ENCODE measurements at places on chromosomes 7 and 10.

GRCh38 chr10:55858730-55859129 is 502.3 kb downstream of the ZWINT start:
- DNase-seq: no peak

DNA sequence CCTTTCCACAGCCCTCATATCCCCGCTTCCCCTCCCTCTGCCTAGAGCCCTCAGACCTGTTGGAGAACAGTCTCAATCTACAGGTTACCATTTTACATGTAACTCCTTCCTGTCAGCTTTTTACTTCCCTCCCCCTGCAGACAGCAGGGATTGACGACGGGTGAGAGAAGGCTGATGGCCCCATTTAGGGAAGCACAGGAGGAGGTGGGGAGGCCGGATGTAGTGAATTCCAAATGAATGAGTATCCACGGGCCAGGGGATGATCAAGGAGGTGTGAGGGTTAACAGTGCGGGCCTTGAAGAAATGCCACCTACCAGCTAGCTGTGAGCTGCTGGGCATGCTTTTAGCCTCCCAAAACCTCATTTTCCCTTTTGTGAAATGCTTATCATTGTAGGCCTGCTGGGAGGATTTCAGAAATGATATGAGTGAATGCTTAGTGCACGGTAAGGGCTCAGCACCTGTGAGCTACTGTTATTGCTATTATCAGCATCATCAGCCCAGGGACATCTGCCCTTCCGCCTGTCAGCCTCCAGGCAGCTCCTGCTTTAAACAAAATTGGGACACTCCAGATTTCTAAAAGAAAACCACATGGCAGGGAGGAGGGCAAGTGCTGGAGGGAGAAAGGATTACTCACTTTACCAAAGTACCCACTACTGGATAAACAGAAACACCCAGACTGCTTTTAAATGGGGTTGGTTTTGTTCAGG is 6.5 kb upstream of the NANOS1 start:
- DNase-seq: no peak

DNA sequence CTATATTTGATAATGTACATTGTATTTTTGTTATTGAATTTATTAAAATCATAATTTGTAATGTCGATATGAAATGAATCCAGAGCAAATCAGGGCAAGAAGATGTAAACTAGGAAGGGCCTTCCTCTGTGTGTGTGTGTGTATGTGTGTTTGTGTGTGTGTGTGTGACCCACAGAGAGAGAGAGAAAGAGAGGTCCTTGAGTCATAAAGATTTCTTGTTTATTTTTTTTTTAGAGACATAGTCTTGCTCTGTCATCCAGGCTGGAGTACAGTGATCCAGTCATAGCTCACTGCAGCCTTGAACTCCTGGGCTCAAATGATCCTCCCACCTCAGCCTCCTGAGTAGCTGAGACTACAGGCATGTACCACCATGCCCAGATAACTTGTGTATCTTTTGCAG is 50.7 kb downstream of the INPP5F start:
- DNase-seq: no peak

DNA sequence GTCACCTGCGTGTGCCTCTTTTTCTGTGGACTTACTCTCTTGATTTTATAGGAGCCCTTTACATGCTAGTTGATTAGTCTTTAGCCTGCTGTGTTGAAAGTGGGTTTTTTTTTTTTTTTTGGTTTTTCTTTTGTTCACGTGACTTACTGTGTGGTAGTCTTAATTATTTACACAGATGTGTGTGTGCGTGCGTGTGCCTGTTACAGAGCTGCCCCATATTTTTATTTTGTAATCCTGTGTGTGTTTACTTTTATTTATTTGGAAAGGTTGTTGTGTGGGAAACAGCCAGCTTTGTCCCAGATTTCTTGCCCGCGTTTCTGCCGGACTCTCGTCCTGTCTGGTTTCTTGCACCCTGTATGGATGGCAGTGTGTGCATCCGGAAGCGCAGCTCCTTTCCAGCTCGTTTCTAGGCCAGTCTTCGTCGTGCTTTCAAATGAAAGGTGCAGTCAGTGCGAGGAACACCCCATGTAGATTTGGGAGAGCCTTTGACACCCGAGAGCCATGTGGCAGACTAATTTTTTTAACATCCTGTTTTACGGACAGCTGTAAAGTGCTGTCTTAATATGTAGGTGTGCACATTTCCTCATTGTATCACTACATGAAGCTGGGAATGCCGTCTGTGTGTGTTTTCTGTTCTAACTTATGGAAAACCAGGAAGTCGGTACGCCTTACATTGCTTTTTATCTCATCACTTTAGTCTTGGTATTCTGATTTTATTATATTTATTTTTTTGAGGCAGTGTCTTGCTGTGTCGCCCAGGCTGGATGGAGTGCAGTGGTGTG is 55.6 kb downstream of the DNAJB6 start:
- DNase-seq: no peak

DNA sequence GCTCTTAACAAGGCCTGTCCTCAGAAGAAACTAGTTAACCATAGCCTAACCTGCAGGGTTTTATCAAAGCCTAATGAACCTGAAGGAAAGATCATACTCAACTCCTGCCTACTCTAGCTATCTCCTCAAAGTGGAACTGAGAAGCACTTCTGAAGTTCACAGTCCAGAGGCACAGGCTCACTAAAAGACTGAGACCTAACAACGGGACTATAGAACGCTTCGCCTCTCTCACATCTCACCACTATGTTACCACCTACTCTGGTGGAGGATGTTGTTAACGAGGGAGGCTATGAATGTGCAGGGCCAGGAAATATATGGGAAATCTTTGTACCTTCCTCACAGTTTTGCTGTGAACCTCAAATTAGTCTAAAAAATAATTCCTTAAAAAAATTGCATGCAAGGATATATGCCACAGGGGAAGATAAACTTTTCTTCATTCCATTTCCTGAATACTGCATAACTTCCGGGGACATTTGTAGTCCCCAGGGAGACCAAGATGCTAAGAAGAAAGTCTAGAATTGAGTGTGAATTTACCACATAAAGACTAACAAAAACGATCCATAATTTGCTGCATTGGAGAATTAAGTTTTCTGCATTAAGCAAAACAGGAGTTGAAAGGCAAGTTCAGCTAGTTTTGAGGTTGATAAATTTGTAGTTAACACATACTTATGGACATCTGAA is 21.6 kb downstream of the LIPJ start:
- no peak for DNase-seq

DNA sequence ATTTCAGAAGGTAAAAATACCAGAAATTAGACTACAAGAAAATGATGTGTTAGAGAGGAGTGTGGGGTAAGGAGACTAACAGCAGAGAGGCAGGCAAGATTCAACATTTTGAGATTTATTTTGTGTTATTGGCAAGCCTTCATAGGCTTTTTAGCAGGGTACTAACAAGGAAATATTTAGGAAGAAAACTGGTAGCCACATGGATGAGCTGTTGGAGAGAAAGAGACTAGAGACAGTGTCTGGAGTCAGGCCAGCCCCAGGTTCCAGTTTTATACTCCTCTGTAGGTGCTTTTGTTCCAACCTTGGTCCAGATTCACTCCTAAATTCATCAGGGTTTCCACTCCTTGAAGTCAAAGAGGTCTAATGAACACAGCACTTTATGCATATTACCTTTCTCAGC is 41.1 kb downstream of the GPRIN2 start:
- no peak for DNase-seq

- DNase-seq: no peak
Observed at GRCh38 chr10:119029613-119030420, at the start of gene NANOS1. TSS of gene NANOS1 (plus strand) at chr10:119029714. CDS start at chr10:119029802, 88 bp downstream.

- no peak for DNase-seq
Observed at GRCh38 chr7:432933-433332, 86.7 kb downstream of the PDGFA start.

DNA sequence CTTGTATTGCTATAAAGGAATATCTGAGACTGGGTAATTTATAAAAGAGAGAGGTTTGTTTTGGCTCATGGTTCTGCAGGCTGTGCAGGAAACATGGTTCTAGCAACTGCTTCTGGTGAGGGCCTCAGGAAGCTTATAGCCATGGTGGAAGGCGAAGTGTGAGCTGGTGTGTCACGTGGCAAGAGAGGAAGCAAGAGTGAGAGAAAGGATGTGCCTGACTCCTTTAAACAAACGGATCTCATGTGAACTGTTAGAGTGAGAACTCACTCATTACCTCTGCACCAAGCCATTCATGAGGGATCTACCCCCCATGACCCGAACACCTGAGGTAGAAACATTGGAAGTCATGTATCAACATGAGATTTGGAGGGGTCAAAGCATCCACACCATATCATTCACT is 7.7 kb upstream of the ITPRIP start:
- DNase-seq: no peak

DNA sequence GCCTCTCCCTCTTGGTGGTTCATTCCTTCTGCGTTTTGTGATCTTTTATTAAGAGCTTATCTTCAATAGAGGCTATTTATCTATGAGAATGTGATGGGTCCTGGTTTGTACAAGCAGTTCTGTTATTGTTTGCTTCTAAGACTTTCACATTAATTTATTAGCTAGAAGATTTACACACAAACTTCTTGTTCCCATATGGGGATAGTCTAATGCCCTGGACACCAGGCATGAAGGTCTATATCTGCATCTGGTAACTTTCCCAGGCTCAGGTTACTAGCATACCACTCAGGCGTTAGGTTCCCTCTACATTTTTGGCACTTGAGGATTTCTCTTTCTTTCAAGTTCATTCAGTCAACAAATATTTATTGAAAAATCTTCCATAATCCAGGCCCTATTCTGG is 7.7 kb downstream of the XPNPEP1 start:
- no peak for DNase-seq

GRCh38 chr10:5968681-5969453 is 8.5 kb downstream of the IL15RA start:
- no peak for DNase-seq

DNA sequence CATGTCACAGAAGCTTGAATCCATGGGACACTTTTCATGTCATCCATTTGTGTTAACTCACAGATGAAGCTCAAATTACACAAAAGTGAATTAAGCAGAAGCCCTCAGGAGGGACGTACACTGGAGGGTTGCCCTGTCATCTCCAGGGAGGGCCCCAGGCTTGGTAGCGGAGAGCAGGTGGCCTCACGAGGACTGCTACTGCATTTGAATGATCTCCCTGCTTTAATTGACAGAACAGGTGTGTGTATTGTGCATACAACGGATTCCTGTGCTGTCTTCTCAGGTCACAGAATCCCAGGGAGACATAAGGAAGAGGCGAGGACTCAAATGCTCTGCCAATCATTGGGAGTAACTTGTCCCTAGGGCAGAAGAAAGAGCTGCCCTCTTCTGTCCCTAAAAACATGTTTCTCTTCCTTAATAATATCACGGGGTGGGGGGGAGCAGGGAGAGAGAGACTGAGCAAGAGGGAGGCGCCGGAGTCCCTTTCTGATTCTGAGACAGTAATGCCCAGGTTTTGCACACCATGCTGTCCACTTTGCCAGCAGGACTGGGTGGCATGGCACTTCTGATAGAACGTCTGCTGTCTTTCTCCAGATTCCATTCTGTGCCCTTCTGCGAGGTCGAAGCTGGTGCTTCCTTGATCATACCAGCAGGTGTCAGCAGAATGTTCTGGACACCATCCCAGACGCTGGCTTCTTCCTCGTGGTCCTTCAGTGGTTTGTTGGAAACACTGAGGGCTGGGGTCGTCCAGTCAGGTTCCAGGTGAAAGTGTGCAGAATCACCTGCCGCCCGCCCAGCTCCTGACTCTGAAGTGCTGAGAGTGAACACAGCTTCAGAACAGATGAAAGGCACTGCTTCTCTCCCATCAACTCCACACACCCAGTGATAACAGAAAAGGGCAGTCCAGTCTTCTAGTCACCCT is 26.2 kb upstream of the RASGEF1A start:
- no peak for DNase-seq

DNA sequence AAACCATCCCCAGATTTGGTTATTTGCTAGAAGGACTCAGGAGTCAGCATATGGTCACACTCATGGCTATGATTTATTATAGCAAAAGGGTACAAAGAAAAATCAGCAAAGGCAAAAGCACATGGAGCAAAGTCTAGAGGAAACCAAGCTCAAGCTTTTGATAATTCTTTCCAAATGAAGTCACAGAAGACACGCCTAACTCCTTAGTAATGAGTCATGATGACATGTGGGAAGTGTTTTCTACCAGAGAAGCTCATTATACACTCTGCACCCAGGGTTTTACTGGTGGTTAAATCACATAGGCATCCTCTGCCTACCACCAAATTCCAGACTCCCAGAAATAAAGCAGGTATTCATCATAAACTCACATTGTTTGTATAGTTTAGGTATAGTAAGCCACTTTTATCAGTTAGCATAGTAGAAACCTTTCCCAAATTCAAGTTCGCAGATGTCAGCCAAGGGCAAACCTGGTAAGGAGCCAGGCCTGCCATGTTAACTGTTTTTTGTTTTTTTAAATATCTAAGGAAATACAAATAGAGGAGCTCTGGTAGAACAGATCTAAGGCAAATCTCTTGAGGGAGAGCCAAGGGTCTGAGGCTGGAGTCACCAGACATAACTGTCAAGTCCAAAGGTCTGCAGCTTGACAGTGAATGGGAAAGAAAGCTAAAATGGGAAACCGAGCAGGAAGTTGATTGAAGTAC is 15.4 kb upstream of the HIBADH start:
- DNase-seq: no peak

GRCh38 chr7:17745610-17746009 is 194.7 kb downstream of the SNX13 start:
- DNase-seq: no peak

GRCh38 chr10:118266098-118266748 is 75.9 kb downstream of the FAM204A start:
- DNase-seq: no peak

GRCh38 chr10:59435707-59436106 is 73.4 kb upstream of the FAM13C start:
- DNase-seq: no peak

DNA sequence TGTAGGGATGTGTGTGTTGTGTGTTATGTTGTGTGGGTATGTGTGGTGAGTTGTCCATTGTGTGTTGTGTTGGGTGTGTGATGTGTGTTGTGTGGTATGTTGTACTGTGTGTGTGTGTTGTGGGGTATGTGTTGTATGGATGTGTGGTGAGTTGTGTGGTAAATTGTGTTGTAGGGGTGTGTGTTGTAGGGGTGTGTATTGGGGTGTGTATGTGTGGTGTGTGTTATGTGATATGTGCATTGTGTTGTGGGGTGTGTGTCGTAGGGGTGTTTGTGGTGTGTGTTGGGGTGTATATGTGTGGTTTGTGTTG is 97.8 kb upstream of the PODXL start:
- DNase-seq: no peak

GRCh38 chr7:139431010-139431409 is 52.5 kb downstream of the KLRG2 start:
- no peak for DNase-seq

DNA sequence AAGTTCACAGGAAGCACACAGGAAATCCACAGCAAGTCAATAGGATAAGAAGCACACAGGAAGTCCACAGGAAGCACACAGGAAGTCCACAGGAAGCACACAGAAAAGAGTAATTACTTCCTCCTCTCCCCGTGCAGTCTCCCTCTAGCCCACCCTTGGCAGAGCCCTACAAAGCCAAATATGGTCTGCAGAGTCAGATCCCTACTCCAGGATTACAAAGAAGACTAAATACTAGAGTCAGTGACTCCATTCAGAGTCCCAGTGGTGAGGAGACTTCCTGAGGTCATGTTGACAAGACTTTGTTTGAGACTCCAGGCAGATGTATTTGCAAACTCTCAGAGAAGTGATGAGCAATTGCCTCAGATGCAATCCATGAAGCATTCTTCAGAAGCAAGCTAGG is 398.6 kb upstream of the AUTS2 start:
- DNase-seq: no peak
